ENCODE measurements at places on chromosomes 1 and 21. TPM values are rescaled to one million over a fixed set of nuclear protein-coding genes. Genes with fewer than 3 reads are reported as not detected.

Gene OR2L13
- total RNA-seq, result not detected

Gene MAST2
- total RNA-seq, result 26.4 TPM

Gene ETNK2
- total RNA-seq, result 2.8 TPM

Gene IL22RA1
- total RNA-seq, result 0.10 TPM

Gene LRRC3
- total RNA-seq, result 3.8 TPM

Gene SERPINC1
- total RNA-seq, result not detected

Gene SELENON
- 16.7 TPM for total RNA-seq

Gene KRTAP11-1
- total RNA-seq, result not detected

Gene VSIG8
- not detected for total RNA-seq

Gene CLCA1
- not detected for total RNA-seq

Gene OR2T1
- not detected for total RNA-seq

Gene SGIP1
- total RNA-seq, result not detected

Gene TMEM82
- total RNA-seq, result not detected

Gene NBPF20
- 9.7 TPM for total RNA-seq

Gene AGO1
- 38.8 TPM for total RNA-seq

Gene PSMA5
- total RNA-seq, result 62.9 TPM

Gene RAB42
- not detected for total RNA-seq

Gene PLA2G2C
- 0.10 TPM for total RNA-seq

Gene ZNF695
- total RNA-seq, result 0.51 TPM
